ENCODE measurements at places on chromosomes 3 and 15. TPM values are rescaled to one million over a fixed set of nuclear protein-coding genes. Genes with fewer than 3 reads are reported as not detected.

Gene CLPX
- 42.0 TPM for total RNA-seq

- no peak for DNase-seq
These were observed 30.7 kb upstream of the CPEB1 start for GRCh38 chr15:82677720-82678323.

Gene UBAP1L
- total RNA-seq: under 0.01 TPM

Gene GABRB3
- 2.4 TPM for total RNA-seq

Gene FMN1
- total RNA-seq: 4.0 TPM

- no peak for DNase-seq
These were observed 2.1 kb upstream of the RFT1 start for GRCh38 chr3:53132347-53132746.

DNA sequence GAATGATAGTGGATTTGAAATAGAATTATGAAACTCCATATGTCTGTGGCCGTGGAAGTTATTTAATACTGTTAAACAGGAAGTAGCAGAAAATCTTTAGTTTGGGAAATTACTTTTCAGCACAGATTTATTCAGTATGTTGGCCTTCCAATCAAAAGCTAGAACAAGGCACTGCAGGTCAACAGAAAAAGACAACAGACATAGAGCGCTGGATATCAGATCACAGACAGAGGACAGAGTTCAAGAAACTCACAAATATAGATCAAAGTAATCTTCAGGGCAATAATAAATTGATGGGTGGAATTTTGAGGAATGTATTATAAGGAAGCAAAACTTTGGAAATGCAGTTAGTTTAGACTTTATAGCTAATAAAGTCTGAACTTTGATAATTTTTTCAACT, 159.5 kb upstream of the TMCO5A start:
- DNase-seq: no peak

DNA sequence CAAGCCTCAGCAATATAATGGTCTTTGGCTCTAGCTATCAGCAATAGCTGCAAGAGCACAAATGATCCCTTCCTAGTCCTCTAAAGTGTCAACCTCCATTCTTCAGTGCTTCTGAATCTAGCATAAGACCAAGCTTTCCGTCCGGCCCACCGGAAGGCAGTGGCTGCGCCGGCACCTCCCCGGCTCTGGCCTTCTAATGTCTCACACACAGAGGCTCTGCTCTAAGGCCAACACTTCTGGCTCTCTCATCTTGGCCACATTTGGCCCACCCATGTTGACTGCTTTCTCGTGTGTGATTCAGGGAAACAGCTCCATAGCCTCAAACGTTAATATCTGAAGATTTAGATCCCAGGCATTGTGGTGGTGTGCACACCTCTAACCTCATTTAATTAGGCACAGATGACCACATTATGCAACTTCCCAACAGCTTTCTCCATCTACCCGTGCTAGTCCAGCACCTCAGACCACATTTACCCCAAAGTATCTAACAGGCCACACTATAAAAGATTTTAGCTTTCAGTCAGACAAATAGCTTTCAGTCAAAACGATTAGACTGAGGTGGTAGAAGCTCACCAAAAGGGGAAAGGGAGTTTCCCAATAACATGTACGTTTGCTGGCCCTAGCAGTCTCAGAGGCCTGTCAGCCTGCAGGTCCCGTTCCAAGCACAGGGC, 19.3 kb downstream of the SLC51A start:
- no peak for DNase-seq

DNA sequence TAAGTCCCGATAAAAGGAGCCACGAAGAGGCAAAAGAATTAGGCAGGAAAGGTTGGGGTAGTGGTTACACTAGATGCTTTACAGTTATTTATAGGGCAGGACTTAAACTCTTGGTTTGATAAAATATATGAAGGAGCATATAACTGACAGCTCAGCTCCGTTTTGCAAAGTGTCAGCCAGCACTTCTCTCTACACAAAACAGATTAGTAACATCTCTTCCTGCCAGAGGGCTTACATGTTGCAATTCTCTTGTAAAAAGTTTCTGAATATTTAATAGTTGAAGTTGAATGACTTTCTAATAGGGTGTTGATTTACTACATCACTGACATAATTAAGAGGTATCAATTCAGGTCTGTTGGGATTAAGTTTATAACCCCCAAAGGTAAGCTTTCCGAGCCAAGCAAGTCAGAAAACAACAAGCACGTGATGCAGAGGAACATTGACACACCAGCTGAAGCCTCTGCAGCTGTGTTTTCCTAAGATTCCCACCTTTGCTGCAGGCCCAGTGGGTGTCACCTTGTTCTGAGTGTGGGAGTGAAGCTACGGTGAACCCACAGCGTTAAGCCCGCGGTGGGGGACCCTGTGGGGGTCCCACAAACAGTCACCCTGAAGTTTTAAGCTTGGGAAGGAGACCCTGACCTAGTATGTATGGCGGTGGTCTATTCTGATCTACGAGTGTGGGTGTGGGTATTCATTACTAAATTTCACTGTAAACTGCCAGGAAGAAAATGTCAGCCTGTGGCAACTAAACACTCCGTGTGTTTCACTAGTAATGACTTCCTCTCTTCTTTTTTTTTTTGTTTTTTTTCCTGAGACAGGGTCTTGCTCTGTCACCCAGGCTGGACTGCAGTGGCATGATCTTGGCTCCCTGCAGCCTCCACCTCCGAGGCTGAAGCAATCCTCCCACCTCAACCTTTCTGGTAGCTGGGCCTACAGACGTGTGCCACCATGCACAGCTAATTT, 22.0 kb upstream of the ATP13A3 start:
- no peak for DNase-seq

GRCh38 chr15:75168374-75168773, 33.3 kb upstream of the C15orf39 start:
- no peak for DNase-seq

DNA sequence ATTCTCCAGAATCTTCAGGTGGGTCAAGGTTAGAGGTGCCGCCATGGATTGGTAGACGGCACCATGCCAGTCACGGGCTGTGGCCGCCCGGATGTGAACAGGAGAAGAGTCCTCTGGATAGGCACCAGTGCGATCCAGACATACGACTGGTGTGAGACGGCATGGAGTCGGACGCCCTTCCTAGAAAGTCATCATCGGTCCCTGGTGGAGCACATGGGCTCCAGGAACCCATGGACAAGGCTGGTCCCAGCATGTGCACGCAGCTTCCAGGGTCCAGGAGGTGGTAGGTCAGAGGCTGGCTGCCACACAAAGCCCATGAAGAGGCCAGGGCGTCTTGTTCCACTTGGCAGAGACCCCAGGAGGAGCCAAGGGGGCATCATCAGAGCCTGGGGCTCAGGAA, 276.1 kb upstream of the LRRC3B start:
- DNase-seq: no peak

Gene NRG4
- 0.15 TPM for total RNA-seq

DNA sequence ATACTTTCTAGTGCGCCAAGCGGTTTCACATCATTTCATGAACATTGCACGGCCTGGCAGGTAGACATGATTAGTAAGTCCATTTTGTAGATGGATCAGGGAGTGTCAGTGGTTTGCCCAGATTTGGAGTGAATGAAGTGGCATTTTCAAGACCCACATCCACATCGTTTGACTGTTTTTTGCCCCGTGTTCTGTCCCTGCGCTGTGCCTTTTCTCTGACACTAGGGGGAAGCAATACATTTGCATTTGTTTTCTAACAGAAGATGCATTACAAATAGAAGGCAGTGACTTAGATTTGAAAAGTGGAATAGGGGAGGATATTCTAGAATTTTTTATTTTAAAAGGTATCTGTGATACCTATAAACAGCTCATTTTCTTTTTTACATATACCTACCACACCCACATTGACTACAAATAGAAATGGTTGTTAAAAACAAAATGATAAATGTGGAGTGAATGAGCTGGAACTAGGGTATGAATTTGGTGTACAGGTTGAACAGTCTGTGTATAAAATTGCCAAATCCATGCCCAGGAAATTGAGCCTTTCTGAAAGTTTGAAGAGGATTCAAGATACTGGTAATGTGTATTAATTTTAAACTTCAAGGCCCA, 98.0 kb downstream of the USP13 start:
- DNase-seq: peak; percentile 39

- no peak for DNase-seq
These were observed 728.4 kb upstream of the GOLIM4 start for GRCh38 chr3:168824107-168824506.

Gene SGO1
- 0.99 TPM for total RNA-seq

GRCh38 chr3:159652452-159652851, 336.2 kb upstream of the IL12A start:
- no peak for DNase-seq

- no peak for DNase-seq
These were observed 130.5 kb downstream of the FOXB1 start for GRCh38 chr15:60134609-60135008.

GRCh38 chr3:71905426-71905825, 120.5 kb upstream of the PROK2 start:
- no peak for DNase-seq

Gene TGM5
- total RNA-seq: 0.25 TPM

DNA sequence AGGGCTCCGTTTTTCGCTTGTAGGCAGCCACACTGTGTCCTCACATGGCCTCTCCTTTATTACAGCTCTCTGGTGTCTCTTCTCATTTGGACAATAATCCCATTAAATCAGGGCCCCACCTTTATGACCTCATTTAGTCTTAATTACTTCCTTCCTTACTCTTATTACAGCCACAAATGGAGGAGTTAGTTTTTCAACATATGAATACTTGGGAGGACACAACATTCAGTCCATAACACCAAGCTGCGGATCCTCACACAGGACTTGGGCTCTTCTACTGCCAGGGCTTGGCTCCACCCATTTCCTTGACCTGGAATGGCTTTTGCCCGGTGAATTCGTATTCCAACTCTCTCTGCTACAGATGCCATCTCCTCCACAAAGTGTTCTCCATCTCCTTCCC, 74.3 kb upstream of the SLC7A14 start:
- DNase-seq: no peak

GRCh38 chr3:143749926-143750325, 98.3 kb downstream of the SLC9A9 start:
- DNase-seq: no peak

DNA sequence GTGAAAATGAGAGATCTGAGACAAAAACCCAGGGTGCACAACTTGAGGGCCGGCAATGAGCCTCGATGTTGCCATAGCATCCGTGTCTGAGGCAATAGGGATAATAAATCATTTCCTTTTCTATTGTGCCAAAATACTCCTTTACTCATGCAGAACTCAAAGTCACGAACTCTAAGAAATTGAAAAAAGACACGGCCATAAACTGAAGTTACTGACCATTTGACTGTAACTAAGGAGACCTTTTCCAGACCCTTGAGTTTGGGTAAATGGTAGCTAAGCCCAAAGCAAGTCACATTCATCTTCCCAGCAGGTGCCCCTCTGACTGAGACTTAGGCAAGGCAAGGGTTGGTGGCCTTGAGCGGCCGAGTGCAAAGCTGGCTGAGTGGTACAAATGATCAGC, 141.2 kb upstream of the SLCO3A1 start:
- DNase-seq: no peak

DNA sequence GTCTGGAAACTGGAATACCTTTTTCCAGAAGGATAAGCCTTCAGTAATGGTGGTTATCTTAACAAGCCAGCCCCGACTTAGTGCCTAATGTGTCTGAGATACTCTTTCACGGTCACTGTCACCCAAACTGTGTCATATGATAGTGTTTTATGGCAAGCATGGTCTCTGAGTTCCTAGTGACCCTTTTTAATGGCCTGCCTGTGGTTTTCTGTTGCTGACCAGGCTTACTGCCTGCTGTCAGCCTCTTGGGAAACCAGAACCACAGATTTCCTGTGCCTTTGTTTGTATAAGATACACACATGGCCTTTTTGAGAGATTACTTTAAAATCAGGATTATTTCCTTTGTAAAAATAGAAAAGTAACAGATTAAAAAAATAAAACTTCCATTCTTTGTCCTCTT, 22.4 kb downstream of the HPS3 start:
- DNase-seq: peak; percentile 82

Gene TRIM42
- not detected for total RNA-seq

GRCh38 chr3:32945136-32945535, 6.3 kb upstream of the CCR4 start:
- DNase-seq: peak; percentile 33

- no peak for DNase-seq
These were observed 126.8 kb upstream of the CLSTN2 start for GRCh38 chr3:139808201-139808600.

Gene PAK2
- 54.5 TPM for total RNA-seq

Gene SEMA3G
- total RNA-seq: 0.05 TPM

Data from renal cortical epithelial cell (primary cell).